ENCODE measurements at places on chromosomes 4 and X. TPM values are rescaled to one million over a fixed set of nuclear protein-coding genes. Genes with fewer than 3 reads are reported as not detected.

GRCh38 chr4:15213302-15213970 lies 211.2 kb downstream of the CPEB2 start:
- no peak for DNase-seq

DNA sequence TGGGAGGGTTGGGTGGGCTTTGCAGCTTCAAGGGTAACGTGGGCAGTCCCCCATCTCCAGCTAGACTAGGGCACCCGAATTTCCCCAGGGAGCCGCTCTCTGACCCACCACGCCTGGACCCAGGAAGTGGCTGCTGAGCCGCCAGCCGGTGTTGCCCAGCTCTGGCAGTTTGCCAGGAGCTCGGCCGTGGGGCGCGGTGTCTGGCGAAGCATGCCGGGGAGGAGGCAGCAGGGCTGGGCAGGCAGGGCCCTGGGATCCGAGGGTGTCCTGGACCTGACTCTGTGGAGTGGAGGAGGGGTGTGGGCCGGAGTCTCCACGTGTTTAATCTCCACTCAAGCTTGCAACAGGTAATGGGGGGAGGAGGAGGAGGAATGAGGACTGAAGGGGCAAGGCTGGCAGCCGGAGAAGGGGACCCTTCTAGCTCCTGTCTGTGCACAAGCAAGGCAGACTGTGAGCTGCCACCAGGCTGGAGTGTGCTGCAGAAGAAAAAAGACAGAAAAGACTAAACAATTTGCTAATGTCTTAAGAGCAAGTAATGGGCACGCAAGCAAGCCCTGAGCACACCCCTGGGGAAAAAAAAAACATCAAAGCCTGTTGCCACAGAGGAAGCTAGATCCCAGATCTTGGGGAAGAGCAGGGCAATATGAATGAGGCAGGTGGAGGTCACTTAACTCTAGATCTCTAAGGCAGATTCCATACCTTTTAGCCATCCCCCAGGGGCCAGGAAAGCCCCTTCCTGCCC lies 2.4 kb downstream of the LONRF3 start:
- DNase-seq: no peak

GRCh38 chr4:53453385-53453784 lies 75.9 kb downstream of the FIP1L1 start:
- no peak for DNase-seq

GRCh38 chr4:84892950-84893349 lies 73.5 kb downstream of the WDFY3 start:
- DNase-seq: no peak

DNA sequence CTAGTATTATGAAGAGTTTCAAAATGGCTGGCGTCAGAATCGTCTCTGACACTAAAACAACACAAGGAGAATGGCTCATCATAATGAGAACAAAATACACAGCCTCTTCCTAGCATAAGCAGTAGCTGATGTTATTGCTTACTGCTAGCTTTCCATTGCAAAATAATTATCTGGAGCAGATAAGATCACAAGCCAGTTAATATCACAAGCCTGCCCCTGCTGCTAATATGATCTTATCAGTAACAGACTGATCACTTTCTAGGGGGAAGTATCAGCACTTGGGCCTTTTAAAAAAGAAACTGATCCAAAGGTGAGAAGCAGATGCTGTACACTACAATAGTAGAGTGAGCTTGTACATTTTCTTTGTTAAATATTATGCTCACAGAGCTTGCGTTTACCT lies 554.8 kb upstream of the PABPC4L start:
- no peak for DNase-seq

- DNase-seq: no peak
These were observed 70.5 kb downstream of the RELL1 start for GRCh38 chr4:37615720-37616063.

Gene RHOXF2B
- polyA plus RNA-seq: not detected

Gene USP26
- polyA plus RNA-seq: not detected

Gene PABPC4L
- polyA plus RNA-seq: 7.5 TPM

Data from hindlimb muscle (tissue), 1 donor.